ENCODE measurements at places on chromosomes 3 and 15.

GRCh38 chr3:133408366-133408765 lies 8.5 kb downstream of the BFSP2 start:
- no peak for DNase-seq

DNA sequence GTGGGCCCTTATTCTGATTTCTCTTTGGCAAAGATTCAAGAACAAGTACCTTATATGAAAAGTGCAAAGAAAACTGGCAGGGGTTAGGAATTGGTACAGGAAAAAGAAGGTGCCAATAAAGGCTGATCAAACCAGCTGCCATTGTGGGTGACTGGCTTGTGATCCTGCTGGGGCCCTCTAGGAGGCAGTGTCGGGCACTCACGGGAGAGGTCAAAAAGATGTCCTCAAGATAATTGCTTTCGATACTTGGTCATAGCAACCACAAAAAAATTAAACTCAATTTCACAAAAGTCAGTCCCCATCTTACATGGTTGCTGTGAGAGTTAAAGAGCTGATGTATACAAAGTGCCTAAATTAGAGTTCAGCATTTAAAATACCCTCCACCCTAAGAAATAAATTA lies 31.0 kb upstream of the CAV3 start:
- DNase-seq = no peak

DNA sequence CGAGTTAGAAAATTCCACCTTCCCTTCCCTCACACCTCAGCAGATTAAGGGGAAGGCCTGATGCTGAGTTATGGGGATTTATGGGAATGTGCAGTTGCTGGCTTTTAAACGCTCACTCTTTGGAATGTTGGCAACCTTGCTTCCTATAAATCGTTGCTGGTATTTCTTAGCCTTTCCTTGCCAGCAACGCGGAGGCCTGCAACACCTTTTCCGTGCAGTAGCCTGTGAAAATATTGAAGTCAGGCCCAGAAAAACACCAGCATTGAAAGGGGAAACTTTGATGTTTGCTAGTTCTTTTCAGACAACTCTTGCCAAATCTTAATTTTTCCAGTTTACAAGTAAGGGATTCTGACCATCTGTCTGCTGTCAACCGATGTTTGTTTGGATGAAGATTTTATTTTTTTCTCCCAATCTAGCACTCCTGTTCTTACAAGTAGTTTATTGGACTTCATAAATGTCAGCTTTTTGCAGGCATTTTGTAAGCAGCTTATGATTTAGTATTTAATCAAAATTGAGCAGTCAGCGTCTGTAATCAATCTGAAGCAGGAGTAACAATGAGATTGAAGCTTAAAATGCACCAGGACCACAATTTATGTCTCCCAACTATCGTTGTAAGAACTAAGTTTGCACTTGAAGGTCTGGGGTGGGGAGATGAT lies 251.0 kb downstream of the RPLP1 start:
- DNase-seq = peak; percentile 36

DNA sequence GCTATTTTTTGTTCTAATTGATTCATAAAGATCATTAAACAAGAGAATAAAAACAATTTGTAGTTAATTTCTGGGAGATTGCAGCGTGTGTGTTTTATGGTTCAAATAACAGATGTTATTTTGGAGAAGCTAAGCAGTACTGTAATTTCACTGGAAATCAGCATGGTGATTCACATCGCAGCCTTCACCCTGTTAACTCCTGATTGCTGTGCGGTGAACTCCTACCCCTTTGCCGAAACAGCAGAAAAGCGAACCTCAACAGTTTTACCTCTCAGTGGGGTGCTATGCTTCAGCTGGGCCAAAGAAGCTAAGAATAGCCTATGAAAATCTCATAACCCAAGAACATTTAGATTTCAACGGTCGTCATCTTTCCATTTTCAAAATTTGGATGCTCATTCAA lies 441.5 kb upstream of the RARB start:
- DNase-seq = no peak

DNA sequence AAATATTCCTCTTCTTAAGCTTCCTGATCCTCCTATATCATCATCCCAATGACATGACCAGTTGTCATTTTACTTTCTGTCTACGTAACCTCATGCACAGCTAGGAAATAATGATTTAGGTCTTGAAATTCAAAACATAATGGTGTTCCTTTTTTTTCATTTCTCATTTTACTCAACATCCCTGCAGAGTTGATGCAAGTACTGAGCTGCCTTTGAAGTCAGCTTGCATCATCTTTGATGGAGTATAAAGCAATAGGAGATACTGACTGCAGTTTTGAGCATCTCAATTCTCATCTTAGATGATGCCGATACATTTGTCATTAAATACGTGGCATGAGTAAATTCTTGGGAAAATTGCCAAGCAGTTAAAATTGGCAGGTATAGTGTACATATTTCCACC lies 346.1 kb downstream of the ZIC1 start:
- DNase-seq = no peak

GRCh38 chr3:6182909-6183308 lies 678.0 kb upstream of the GRM7 start:
- no peak for DNase-seq

DNA sequence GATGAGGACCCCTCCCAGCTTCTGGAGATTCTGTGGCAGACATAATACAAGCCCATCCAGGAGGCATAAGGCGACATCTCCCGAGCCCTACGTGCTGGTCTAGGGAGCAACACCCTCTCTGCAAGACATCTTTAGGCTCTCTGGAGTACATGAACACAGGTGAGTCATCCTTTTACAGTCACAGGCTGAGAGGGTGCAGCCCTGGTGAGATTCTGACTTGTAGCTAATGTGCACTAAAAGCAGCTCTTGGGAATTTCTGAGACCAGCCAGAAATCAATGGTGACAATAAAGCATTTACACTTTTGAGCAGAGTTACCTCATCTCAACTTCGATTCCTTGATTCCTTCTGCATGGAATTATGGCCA lies 131.1 kb downstream of the XXYLT1 start:
- no peak for DNase-seq

DNA sequence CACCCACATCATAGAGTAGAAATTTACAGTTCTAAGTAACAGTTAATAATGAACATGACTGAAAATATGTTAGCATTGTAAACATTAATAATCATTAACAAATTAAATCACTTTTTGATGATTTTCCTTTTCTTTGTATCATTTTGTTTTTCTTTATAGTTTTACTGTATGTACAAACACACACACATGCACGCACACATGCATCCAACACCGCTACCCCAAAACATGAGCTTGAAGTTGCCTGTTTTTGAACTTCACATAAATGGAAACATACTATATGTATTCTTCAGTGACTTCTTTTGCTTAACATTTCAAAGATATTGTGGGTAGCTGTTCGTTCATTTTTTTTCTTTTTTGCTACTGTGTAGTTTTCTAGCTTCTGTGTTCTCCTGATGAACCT lies 123.9 kb downstream of the FNDC3B start:
- DNase-seq = no peak
